ENCODE measurements at places on chromosomes 3 and 15.

GRCh38 chr3:95352471-95352870 is 1289.6 kb downstream of the NSUN3 start:
- DNase-seq: no peak

GRCh38 chr15:72197460-72198355 is at the start of gene GRAMD2A:
Gene GRAMD2A, minus strand, starts transcription at chr15:72197787.
- DNase-seq: no peak

DNA sequence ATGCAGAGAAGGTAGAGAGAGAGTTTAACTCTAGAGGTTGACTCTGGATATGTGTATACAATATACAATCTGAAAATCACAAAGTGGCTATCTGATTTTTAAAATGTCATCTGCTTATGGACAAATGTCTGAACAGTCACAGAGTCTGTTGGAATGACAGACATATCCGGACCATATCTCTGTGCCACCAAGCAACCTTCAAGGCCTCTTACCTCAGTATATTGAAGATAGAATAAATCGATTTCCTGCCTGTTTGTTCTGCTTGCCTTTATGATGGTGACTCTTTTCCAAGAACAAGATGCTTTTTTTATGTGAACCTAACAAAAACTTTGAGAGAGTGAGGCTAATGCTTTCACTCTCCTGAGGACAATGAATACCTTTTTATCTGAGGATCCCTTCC is 151.1 kb downstream of the RBPMS2 start:
- no peak for DNase-seq

- no peak for DNase-seq
Observed at GRCh38 chr3:123287962-123288302, 86.2 kb downstream of the SEC22A start.

GRCh38 chr3:184498986-184499606 is 62.5 kb upstream of the EPHB3 start:
- no peak for DNase-seq

DNA sequence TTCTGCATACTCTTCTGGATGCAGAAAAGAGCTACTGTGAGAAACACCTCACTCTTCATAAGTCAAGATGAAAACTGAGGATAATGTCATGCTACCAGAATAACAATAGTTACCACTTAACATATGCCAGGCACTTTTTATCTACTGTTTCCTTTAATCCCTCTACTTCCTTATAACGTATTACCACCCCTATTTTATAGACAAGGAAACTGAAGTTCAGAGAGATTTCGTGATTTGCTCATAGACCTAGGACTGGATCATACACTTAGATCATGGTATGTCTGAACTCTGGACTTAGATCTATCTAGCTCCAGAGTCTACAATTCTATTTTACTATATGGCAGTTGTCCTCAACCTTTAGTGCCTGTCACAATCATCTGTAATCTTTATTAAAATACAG is 155.7 kb upstream of the TSPAN3 start:
- DNase-seq: no peak

GRCh38 chr3:197186887-197187588 is 111.4 kb downstream of the DLG1 start:
- peak; percentile 17 for DNase-seq

- no peak for DNase-seq
Observed at GRCh38 chr3:11696054-11696453, 52.3 kb upstream of the VGLL4 start.

DNA sequence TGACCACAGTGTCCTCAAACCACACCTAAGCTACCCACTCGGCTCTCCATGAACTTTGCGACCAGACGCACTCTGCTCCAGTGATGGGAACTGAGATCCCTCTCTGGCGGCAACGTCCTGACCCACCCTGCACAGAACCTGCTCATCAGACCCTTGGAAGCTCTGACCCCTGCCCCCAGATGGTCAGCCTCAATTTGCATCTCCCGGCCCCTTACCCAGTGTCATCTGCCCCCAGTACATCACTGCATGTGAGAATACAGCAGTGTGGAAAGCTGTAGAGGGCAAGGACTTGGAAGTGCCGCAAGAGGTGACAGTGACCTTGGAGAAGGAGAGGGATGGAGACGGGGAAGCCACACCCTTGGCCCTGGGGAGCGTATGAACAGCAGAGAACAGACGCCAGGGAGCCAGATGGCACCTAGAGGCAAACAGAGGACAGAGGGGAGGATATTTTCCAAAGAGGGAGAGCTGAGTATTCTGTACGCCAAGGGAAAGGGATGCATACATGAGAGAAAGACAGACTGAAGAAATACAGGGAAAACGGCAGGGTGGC is 192.0 kb downstream of the XXYLT1 start:
- no peak for DNase-seq

GRCh38 chr3:171454041-171454440 is 6.2 kb downstream of the TNIK start:
- DNase-seq: no peak

- DNase-seq: no peak
Observed at GRCh38 chr3:107679921-107680320, 157.2 kb downstream of the BBX start.

GRCh38 chr3:186307594-186308221 is 54.3 kb downstream of the DGKG start:
- DNase-seq: no peak

- no peak for DNase-seq
Observed at GRCh38 chr15:61731099-61731498, 329.1 kb downstream of the VPS13C start.

- DNase-seq: no peak
Observed at GRCh38 chr3:184781801-184782200, 30.2 kb upstream of the VPS8 start.

- no peak for DNase-seq
Observed at GRCh38 chr3:116849261-116849688, 139.7 kb downstream of the TUSC7 start.

DNA sequence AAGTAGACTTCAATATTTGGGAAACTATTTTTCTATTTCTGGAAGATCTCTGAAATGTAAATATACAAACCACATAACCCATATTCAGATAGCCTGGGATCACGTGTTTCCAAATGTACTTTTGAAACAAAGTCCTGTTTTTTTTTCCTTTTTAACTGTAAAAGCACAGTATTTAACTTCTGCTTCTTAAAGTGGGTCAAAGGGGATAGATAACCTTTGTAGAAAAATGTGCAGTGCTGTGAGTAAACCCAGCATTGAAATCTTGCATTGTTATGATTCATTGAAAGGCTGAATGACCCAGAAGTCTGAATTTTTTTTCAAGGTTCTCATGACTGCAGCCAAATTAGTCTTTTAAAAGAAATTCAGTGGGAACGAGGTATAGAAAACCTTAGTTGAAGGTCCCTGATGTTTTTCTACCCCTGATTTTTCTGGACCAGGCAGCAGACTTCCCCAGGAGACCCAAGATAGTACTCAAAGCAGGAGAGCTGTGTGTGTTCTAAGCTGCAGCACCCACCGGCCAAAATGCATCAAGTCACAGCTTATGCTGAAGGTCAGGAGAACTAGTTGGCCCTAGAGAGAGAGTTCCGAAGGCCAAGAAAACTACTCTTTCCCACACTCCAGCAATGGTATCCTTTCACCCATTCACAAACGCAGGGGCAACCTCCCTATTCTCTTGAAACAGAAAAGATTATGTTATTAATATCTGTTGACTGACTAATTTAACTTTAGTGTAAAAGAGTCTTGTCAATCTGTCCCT is 43.6 kb upstream of the APH1B start:
- DNase-seq: no peak

DNA sequence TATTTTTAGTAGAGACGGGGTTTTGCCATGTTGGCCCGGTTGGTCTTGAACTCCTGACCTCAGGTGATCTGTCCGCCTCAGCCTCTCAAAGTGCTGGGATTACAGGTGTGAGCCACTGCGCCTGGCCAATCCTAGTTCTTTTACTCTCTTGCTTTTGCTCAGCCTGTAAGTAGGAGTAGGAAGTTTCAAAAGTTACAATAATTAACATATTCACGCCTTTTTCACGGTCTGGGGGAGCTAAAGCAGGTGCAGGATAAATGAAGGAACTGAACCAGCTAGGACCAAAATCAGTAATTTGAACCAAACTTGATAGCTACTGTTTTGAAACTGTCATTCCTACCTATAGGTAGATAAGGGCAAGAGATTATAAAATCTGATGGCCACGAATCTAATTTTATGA is 98.5 kb downstream of the CACNA1D start:
- DNase-seq: no peak

- no peak for DNase-seq
Observed at GRCh38 chr15:37933666-37934065, 774 bp upstream of the TMCO5A start.

- no peak for DNase-seq
Observed at GRCh38 chr15:77617476-77618230, 15.1 kb downstream of the LINGO1 start.

DNA sequence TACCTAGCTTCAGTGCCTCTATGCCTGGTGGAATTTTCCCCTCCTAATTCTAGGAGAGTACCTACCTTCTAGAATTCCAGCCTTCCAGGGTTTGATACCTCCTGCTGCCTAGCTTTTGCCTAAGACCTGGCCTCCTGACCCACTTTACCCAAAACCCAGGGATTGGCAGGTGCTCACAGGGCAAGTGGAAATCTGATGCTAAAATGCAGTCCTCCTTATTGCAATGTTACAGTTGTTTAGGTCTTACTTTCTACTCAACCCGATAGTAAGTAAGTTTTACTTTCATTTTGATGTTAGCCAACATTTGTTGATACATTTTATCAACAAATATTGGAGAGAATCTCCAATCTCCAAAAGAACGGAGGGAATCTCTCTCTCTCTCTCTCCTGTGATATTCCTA is 275.9 kb downstream of the DOCK3 start:
- DNase-seq: no peak

DNA sequence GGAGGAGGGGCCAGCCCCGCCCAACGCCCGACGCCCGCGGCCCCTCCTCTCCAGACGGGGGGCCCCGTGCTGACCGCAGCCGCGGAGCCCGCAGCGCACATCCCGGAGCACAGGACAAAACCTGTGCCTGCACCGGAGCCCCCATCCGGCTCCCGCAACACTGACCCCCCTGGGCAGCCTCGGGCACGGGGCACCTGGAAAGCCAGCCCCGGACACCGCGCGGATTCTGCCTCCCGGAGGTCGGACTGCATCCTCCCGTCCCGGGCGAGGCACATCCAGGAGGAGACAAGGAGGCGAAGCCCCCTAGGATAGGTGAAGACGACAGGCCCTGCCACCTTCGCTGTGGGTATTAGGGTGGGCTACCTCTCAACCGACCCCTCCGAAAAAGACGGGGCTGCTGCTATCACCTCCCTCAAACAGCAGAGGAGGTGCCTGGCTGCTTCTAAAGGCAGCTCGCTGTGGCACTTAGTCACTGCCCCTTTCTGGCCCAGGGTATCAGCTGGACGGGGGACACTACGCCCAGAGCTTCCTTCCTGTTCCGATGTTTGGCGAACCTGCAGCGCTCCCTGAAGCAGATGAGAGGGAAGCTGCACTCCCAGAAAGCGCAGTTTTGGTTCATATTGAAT is 10.6 kb downstream of the XXYLT1 start:
- DNase-seq: no peak

- no peak for DNase-seq
Observed at GRCh38 chr3:59308684-59309083, 258.9 kb upstream of the CFAP20DC start.

DNA sequence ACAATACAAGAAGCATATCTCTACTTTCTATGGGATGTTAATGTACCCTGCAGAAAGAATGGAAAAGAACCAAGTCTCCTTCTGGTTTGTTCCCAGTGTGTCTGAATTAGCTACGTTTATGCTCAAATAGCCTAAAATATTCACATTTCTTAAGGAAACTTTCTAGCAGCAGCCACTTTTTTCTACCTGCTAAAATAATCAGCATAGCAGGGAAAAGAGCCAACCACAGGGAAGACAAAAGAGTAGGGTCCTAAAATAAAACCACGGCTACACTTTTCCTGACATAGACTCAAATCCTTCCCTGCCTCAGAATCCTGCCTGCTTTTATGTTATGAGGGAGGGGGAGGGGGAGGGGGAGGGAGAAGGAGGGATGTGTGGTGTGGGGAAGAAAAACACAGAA is 136.7 kb downstream of the GBE1 start:
- DNase-seq: no peak

DNA sequence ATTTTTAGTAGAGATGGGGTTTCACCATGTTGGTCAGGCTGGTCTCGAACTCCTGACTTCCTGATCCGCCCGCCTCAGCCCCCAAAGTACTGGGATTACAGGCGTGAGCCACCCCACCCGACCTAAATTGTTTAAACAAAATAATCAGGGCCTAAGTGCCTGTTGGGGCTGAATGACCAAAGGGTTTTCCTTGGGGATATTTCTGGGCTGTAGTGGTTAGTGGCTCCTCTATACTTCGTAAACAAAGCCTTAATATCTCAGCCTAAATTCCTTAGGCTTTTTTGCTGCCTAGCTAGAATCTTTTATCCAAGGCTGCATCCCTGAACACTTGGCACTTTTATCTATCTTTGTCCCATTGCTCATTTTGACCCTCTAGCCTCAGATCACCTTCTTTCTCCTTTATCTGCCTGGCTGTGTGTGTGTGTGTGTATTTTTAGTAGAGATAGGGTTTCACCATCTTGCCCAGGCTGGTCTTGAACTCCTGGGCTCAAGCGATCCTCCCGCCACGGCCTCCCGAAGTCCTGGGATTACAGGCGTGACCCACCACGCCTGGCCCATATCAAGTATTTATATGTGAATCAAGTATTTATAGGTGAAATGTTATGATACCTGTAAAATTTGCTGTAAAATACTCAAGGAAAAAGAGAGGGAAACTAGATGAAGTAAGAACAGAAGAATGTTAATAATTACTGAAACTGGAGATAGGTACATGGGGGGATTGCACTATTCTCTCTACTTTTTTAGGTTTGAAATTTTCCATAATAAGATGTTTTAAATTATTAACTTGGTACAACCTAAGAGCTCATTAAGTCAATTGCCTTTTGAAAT is 1.8 kb downstream of the NUSAP1 start:
- DNase-seq: no peak

DNA sequence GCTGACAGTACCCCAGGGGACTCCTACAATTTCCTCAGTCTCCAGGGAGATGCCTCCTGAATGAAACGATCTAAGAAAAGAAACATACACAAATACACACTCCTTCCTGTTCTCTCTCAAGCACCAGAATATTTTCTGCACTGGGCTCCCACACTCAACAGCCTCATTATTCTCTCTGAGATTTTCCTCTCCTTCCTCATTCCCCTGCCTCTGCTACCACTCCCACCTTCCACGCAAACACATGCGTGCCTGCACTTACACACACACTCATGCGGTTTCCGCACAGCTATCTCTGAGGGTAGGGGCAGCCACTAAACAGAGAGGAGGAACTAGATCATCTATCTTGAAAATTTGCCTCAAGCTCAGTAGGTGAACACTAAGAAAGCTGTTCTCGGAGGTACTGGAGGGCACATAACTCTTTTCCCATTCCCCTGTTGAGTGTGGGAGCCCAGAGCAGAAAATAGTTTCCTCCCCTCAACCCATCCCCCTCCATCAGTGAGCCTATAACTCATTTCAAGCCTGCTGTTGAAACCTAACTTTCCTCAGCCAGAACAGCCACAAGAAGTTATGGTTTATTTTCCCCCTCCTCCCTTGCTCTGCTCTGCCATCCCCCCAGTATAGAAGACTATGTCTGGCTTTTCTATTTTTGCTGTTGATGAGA is 30.5 kb upstream of the TIPARP start:
- no peak for DNase-seq
